ENCODE measurements at places on chromosomes 16 and 17.

DNA sequence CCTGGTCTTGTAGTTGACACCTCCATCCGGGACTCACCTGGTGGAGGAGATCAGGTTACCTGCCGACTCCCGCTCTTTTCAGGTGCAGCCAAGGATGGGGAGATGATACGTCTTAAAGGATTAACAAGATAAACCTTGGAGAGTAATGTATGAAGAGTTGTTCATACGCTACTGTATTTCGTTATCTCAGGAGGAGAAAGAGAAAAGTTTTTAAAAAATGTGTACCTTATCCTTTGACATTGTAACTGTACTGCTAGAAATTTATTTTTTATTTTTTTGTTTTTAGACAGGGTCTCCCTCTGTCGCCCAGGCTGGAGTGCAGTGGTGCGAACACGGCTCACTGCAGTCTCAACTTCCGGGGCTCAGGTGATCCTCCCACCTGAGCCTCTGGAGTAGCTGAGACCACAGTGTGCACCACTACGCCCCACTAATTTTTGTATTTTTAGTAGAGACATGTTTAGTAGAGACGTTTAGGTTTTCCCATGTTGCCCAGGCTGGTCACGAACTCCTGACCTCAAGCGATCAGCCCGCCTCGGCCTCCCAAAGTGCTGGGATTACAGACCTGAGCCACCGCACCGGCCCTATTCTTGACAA is 764 bp upstream of the SMURF2 start:
- no peak for DNase-seq

GRCh38 chr17:17505610-17506171 is 9.5 kb upstream of the RASD1 start:
- DNase-seq, result no peak

GRCh38 chr17:51941272-51941671 is 217.2 kb downstream of the CA10 start:
- no peak for DNase-seq

GRCh38 chr17:70525961-70526360 is 356.6 kb downstream of the KCNJ2 start:
- DNase-seq, result no peak

GRCh38 chr16:79856581-79856980 is 256.0 kb upstream of the MAF start:
- no peak for DNase-seq

DNA sequence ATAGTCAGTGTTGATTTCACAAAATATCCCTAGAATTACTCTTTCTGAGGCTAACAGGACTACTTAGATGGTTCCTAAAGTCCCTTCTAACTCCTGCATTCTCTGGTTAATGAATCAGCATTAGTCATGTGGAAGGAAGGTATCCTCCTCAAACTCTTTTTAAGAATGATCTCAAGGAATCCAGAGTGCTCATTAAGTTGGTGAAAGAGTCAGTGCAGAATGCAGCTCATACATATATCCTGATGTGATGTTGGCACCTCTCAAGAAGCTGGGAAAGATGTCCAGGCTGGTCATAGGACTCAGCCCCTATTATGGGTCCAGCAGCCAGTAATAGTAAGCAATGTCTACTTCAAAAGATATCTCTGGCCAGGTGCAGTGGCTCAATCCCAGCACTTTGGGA is 65.5 kb downstream of the PIGL start:
- DNase-seq, result no peak

- no peak for DNase-seq
Observed at GRCh38 chr17:5533486-5534315, 47.3 kb downstream of the MIS12 start.

- DNase-seq, result no peak
Observed at GRCh38 chr17:40453881-40454612, 10.8 kb downstream of the IGFBP4 start.

DNA sequence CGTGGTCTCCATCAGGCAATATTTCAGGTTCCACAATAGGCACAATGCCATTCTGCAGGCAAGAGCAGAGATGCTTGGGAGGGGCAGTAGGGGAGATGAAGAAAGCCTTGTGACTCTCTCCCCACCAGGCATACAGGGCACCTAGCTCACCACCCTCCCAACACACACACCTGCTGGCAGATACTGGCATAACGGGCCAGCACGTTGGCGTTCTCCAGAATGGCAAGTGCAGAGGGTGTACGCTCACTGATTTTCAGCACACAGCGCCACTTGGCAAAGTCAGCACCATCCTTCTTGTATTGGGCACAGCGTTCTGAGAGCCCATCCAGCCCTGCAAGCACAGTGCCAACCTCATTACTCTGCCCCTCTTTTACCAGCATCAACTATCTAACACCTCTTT is 2.2 kb downstream of the ALDOC start:
- no peak for DNase-seq

DNA sequence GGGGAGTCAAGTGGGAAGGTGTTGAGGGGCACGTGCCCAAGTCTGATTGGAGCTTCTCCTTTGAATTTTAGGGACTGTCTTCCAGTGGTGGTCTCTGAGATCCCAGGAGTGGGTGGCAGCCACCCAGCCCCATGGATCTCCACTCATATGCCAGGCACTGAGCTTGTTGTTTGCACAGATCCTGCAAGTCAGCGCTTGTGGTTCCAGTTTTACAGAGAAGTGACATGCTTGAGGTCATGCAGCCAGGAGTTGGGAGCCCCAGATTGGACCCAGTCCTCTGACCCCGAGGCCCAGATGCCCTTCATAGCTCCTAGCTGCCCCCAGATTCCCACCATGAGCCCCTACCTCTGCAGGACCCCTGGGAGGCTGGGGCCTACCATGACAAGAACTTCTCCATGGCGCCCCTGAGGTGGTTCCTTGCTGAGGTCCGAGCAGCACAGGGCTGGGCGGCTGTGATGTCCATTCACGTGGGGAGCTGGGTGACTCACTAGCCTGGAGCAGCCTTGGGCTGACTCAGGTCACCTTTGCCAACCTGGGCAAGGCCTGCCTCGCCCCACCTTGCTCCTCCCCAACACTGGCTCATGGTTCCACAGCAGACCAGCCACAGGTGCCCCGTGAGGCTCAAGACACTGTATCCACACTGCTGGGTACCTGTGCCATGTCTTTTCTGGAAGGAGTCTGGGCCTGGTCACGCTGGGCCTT is 47.4 kb downstream of the RAI1 start:
- no peak for DNase-seq

- no peak for DNase-seq
Observed at GRCh38 chr17:4318596-4318995, 47.9 kb downstream of the UBE2G1 start.

DNA sequence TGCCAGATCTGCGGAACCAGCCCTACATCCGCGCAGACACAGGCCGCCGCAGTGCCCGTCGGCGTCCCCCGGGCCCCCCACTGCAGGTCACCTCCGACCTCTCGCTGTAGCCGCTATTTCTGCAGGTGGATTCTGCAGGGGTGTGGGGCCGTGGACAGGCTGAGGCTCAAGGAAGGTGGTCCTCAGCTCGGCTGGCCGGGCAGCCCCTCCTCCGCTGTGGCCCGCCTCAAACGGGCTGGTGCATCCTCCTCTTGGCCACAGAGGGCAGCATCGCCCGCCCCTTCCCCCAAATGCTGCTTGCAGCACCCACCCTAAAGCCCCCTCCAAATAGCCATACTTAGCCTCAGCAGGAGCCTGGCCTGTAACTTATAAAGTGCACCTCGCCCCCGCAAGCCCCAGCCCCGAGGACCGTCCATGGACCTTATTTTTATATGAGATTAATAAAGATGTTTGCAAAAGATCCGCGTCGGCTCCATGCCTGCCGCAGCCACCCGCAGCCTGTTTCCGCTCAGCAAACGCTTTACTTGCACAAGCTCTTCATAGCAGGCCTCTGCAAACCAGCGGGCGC is 14.9 kb downstream of the SPATA32 start:
- DNase-seq, result no peak

GRCh38 chr16:5616841-5617240 is 519.2 kb upstream of the EEF2KMT start:
- no peak for DNase-seq

DNA sequence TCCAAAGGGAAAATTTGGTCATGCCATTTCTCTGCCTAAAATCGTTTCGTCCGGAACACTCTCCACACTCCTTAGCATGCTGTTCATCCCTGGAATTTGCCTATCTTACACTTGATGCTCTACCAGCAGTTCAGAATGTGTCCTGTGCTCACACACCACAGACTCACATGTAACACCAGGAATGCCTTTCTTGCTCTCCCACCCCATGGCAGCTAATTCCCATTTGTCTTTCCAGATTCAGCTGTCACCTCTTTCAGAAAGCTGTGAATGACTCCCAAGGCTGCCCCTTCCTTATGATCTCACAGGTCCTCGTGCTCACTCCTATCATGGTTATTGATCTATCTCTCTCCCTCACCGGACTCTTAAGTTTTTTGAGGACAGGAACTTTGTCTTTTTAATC is 38.1 kb downstream of the HYDIN start:
- no peak for DNase-seq

DNA sequence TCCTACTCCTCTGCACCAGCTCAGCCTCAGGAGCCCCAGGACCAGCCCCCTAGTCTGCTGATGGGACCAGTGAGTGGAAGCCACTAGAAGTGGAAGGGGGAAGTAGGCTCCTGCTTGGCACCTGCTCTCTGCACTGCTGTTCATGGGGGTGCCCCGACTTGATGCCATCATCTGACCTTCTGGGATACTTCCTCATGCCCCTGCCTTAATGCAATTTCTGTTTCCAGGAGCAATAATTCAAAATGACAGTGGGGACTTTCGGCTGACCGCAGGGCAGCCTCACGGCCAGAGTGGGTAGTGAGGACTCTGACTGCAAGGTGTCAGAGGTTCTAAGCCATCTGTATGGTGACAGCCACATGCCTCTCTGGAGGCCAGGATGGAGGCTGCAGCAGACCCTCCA is 196.4 kb upstream of the WSCD1 start:
- no peak for DNase-seq

- no peak for DNase-seq
Observed at GRCh38 chr17:77606146-77606864, 352.2 kb upstream of the TNRC6C start.

- DNase-seq, result no peak
Observed at GRCh38 chr17:73013816-73014663, 78.4 kb downstream of the SLC39A11 start.

All from cortex of kidney (tissue), 1 donor.